ENCODE measurements at places on chromosomes 2 and 18. TPM values are rescaled to one million over a fixed set of nuclear protein-coding genes. Genes with fewer than 3 reads are reported as not detected.

Gene REG3G
- polyA plus RNA-seq = not detected

Gene WDR35
- polyA plus RNA-seq = 8.2 TPM

Gene CNGA3
- polyA plus RNA-seq = not detected

Gene FOXD4L1
- 0.18 TPM for polyA plus RNA-seq

Gene LINC00305
- polyA plus RNA-seq = not detected

Gene MAP3K19
- polyA plus RNA-seq = not detected

Gene C2orf15
- 5.5 TPM for polyA plus RNA-seq

All from HepG2 (cell line).